Right hindlimb (tissue), 1 donor: ENCODE measurements at places on chromosomes 11 and 22.

DNA sequence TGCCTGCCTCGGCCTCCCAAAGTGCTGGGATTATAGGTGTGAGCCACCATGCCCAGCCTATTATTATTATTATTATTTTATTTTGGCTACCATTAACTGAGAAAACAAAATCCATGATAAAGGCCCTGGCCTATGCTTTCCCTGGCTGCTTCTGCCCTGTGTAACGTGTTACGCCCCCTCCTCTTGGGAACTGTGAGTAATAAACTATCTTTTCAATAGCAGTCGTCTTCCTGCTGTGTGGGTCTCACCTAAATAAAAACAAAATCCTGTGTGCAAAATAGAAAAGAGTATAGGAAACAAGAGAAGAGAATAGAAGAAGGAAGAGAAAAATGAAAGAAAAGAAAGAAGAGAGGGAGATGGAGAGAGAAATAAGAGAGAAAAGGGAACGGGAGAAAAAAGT is 237.0 kb downstream of the MIAT start:
- DNase-seq: no peak

DNA sequence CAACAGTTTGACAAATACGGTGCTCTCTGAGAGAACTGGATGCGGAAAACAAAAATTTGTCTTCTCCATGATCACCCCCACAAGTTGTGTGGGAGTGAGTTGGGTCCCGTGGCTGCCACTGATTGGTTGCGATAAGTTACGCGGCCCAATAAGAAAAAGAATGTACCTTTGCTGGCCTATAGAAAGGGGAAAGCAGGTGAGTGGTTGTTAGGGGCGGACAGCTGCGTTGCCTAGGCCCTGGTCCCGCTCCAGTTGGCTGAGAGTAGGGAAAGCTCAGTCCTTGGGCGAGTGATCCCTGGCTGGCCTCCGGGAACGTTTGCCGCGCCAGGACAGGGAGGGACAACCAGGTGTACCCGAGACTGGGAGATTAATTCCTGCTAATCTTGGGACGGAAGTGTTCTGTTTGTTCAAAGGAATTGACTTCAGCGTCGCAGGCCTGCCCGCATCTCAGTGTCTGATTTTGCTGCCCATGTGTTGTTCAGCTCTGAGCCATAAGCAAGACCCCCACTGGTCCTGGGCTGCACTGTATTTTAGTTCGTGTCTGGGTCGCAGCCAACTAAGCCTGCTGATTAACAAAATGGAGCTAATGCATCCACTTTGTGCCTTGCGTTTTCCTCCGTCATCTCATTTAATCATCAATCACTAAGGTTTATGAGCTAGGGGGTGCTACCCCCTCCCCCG is 773 bp upstream of the SYVN1 start:
- peak; percentile 95 for DNase-seq

GRCh38 chr11:62842171-62842741 is 2.9 kb upstream of the WDR74 start:
- DNase-seq: peak; percentile 63

DNA sequence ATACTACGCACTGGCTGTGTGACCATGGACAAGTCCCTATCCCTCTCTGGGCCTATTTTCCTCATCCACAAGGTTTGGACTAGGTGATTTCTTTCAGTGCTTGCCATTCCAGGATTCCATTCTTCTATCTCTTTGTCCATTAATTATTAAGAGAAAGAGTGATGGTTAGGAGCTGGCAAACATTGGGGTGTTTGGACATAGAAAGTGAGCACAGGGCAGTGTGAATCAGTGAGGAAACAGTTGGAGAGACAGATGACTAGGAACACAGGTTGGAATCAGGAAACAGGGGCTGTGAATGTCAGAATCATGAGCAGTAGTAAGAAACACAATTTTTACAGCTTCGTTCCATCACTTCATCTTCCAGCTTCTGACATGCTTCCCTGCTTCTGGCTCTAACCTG is 211.8 kb downstream of the INSC start:
- DNase-seq: no peak

GRCh38 chr11:87871056-87871455 is 304.2 kb downstream of the RAB38 start:
- no peak for DNase-seq

- DNase-seq: no peak
Observed at GRCh38 chr11:126109941-126110731, 47.5 kb upstream of the CDON start.

DNA sequence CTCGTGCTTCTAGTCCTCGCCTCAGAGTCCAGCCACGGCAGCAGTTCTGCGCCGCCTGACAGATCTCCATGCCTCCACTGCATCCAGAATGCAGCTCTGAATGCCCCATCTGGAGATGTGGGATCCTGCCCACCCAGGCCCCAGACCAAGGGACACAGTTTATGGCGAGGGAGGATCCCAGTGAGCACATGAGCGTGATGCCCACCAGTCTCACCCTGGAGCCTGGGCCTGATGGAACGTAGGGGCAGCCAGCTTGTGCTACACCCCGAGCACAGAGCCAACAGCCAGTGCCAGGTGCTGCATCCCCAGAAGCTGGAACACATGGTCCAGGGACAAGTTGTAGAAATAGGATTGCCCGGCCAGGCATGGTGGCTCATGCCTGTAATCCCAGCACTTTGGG is 10.4 kb downstream of the IGLL1 start:
- no peak for DNase-seq

DNA sequence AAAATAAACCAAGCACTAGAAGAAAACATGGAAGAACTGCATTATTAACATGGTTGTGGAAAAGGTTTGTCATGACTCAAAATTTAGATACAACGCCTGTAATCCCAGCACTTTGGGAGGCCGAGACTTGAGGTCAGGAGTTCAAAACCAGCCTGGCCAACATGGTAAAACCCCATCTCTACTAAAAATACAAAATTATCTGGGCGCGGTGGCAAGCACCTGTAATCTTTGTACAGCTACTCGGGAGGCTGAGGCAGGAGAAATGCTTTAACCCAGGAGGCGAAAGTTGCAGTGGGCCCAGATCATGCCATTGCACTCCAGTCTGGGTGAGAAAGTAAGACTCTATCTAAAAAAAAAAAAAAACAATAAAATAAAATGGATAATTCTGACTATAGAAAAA is 23.7 kb downstream of the GNB1L start:
- DNase-seq: no peak

DNA sequence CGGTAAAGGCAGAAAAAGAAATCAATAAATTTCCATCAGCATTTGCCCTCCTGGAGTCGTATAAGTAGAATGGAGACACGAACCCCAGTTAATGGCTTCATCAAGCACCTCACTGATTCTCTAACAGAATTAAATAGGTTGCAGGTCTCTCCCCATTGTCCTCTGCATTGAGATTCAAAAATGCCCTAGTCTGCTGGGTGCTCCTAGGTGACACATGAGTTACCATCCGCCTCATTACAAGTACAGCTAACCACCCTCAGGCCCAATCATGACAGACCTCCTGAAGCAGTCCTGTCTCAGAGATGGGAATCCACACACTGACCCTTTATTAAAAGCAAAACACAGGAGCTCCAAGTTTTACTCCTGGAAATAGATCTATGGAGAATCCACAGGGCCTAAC is 31.4 kb downstream of the HSPA8 start:
- DNase-seq: no peak

GRCh38 chr22:37764622-37765021 is 43.1 kb upstream of the GCAT start:
- DNase-seq: no peak

DNA sequence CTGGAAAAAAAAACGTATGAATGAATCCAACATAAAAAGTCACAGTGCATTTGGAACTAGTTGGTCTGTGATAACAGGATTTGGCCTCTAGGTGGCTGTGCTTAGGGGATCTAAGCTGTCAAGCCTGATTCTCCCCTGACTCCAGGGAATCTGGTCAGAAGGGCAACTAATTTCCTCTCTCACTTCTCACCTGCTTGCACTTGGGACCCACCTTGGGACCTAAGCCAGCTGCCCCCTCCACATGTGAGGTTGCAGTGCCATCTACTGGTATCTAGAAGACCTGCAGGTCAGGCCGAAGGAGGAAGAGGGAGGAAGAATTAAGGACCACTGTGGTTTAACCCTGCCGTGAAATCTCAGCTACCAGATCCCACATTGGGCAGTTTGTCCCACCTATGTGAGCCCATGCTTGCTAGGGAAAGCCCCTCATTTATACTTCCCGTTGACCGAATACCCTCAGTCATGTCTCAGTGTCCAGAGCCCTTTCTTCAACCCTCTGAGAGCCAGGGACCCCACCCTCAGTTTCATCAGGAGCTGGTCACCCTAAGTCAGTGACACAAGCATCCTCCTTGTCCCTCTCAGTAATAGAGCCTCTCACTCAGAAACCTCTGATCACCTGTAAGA is 33.2 kb upstream of the CAVIN3 start:
- DNase-seq: peak; percentile 65

GRCh38 chr22:45603619-45604018 is 68.0 kb upstream of the ATXN10 start:
- DNase-seq: no peak

GRCh38 chr22:25572708-25573171 is 8.3 kb downstream of the GRK3 start:
- DNase-seq: no peak

DNA sequence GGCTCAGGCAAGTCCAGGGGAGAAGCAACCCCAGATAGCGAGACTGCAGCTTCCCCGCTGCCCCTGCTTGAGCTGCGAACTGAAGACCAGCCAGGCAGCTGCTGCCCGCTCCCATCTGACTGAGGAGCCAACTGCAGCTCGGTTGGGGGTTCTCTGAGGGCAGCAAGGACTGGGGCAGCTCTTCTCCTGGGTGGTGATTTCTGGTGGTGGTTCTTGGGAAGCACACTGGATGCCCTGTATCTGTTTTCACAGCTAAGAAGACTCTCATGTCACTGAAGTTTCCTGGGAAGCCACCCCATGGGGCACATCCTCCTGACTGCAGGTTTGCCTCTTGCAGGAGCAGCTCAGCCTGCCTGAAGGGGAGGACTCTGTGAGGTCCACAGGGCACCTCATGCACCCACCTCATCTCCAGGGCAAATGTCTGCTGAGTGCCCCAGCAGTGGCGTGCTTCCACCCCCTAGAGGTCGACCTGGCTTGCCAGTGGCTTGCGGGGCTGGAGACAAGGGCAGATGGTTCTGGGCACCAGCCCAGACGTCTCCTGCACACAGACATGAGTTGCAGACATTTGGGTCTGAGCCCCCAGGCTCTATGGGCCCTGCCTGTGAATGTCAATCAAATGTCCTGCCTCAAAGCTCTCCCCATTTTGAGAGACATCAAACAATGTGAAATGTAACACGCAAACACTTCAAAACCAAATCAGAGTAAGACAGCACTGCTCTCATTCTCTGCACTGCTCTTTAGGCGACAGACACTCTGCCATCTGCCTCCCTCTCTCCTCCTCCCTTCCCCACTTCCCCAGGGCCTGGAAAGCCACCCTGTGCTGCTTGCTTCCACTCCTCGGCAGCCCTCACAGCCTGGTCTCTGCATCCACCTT is 800.9 kb downstream of the BRD1 start:
- DNase-seq: no peak

- DNase-seq: no peak
Observed at GRCh38 chr22:37870273-37870672, 21.1 kb downstream of the EIF3L start.

DNA sequence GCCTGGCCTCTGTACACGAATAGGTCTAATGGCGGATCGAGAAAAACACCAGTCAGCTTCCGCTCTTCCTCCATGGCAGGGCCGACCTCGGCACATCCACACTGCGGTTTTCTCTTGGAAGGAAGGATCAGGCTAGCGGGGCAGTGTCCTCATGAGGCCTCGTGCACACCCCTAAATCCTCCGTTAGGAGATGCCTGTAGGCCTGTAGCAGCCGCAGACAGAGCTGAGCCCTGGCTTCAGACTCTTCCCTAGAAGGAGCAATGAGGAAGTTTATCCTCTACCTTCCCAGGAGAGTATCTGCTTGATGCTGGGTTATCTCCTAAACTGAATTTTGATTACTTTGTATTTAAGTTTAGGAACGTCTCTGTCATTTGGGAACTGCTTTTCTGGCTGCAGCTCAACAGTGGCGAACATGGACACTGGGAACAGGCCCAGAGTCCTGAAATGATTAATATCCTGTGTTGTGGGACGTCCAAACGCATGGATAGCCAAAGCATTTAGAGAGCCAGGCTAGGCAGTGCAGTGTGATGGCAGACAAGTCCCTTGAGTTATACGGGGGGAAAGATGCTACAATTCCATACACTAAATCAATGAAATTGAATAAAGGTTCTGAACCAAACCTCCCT is 16.5 kb upstream of the BMAL1 start:
- peak; percentile 22 for DNase-seq

- DNase-seq: no peak
Observed at GRCh38 chr11:100232006-100232405, 455.1 kb upstream of the ARHGAP42 start.

DNA sequence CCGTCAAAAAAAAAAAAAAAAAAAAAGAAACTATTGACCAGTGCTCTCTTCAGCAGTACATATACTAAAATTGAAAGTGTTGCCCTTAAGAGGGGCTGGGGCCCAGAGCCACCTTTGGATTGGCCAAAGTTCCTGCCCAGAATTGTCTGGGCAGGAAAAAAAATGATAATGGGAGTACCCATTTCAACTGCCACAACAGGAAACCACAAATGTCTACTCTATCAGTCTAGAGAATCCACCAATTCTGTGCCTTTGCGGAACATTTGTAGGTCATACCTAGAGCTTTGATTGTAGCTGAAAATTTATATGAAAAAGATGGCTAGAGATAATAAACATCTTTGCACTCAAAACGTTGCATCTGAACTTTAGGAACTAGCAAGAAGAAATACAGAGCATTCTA is 69.4 kb downstream of the FAM76B start:
- no peak for DNase-seq

- no peak for DNase-seq
Observed at GRCh38 chr11:110891411-110891810, 179.2 kb upstream of the ARHGAP20 start.

- peak; percentile 86 for DNase-seq
Observed at GRCh38 chr11:69791276-69792180, 16.4 kb upstream of the FGF4 start.

DNA sequence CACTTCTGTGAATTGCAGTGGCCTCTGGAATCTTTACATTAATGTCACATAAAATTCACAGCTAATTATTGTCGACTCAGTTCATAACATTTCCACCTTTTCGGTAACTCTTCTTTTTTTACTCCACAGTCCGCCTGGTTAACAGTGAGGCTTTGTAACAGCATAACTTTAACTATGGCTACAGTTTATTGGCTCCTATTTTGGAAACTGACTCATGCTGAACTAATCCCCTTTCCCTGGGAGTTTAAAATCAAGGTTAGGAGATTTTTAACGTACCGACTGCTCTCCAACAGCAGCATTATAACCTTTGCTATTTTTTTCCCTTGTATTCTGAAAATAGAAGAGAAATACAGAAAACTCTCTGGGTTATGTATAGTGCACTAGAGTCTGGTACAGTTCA is 3.2 kb upstream of the POGLUT3 start:
- DNase-seq: no peak

- no peak for DNase-seq
Observed at GRCh38 chr11:68140496-68141245, 19.5 kb upstream of the CHKA start.
